ENCODE measurements at places on chromosomes 11 and 22. TPM values are rescaled to one million over a fixed set of nuclear protein-coding genes. Genes with fewer than 3 reads are reported as not detected.

KDM4E gene
- not detected for total RNA-seq

IL18BP gene
- total RNA-seq = 1.7 TPM

FDX1 gene
- 8.7 TPM for total RNA-seq

C11orf16 gene
- total RNA-seq = not detected

NEFH gene
- total RNA-seq = 0.09 TPM

OTOG gene
- not detected for total RNA-seq

HMOX1 gene
- total RNA-seq = 237 TPM

ADM2 gene
- total RNA-seq = 2.4 TPM

SLC5A1 gene
- total RNA-seq = not detected

PATE2 gene
- total RNA-seq = not detected

SYT8 gene
- not detected for total RNA-seq

Measured in smooth muscle cell of bladder (primary cell).